ENCODE measurements at places on chromosomes 12 and 14.

DNA sequence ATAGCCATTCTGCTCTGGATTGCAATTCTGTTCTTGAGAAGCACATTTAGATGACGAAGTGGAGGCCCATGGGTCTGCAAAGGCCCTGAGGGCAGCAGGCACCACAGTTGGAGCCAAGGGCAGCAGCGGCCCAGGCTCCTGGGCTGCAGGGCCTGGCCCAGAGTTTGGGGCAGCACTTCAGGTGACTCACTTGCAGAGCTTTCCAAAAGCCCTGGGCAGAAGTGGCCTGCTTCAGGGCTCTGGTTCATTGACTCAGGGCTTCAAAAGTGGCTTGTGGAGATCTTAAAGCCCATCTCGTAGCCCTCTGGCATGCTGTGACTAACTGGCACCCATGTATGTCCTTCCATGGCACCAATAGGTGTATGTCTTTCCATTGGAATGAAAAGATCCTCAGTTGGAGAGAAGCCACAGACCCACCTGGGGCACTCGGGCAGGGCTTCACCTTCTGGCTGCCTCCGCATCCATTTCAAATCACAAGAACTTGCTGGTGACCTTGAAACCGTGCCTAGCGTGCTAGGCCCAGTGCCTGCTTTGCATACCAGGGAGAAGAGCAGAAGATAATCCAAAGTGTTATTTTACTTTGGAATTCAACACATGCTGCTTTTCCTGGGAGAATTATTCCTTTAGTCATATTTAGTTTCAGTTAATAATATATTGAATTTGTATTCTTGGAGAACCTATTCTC, 106.7 kb downstream of the PRMT8 start:
- no peak for DNase-seq

- no peak for DNase-seq
Measured at GRCh38 chr12:30155001-30155730, 371.4 kb upstream of the TMTC1 start.

GRCh38 chr14:73208390-73208789, 28.9 kb upstream of the PAPLN start:
- no peak for DNase-seq

DNA sequence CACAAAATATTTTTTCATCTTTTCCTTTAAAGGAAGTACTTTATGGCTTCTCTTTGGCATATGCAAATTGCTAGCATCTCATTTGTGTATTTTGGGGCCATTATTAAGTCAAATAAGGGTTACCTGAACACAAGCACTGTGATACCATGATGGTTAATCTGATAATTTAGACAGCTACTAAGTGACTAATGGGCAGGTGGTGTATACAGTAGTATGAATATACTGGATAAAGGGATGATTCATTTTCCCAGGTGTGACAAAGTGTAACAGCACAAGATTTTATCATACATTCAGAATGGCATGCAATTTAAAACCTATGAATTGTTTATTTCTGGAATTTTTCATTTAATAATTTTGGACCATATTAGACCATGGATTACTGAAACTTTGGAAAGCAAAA, 27.2 kb upstream of the ANO4 start:
- no peak for DNase-seq

GRCh38 chr14:32055175-32055574, 21.9 kb upstream of the ARHGAP5 start:
- no peak for DNase-seq

GRCh38 chr12:96846293-96846692, 60.8 kb upstream of the NEDD1 start:
- no peak for DNase-seq

- DNase-seq = peak; percentile 92
Measured at GRCh38 chr14:36660736-36661505, 739 bp upstream of the PAX9 start.

- no peak for DNase-seq
Measured at GRCh38 chr12:57816001-57816854, 2.3 kb downstream of the AVIL start.

GRCh38 chr12:58819345-58819744, 101.0 kb downstream of the LRIG3 start:
- DNase-seq = no peak

GRCh38 chr12:15005064-15005463, 32.2 kb downstream of the PDE6H start:
- no peak for DNase-seq

GRCh38 chr12:3381059-3382047, 109.7 kb upstream of the PRMT8 start:
- DNase-seq = no peak

DNA sequence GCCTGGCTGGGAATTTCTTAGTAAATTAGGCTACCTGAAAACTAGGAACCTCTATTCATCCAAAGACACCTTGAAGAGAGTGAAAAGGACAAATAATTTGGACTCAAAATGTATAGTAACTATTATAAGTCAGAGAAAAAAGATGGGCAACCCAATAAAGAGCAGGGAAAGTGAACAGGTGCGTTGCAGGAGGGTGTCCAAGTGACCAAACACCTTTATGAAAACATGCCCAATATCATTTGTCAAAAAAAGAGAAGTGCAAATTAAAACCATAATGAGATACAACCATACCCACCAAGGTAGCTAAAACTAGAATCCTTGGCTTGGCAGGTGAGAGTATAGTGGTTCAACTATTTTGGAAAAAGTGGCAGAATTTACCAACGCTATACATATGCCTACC, 24.9 kb upstream of the PLD4 start:
- DNase-seq = no peak

DNA sequence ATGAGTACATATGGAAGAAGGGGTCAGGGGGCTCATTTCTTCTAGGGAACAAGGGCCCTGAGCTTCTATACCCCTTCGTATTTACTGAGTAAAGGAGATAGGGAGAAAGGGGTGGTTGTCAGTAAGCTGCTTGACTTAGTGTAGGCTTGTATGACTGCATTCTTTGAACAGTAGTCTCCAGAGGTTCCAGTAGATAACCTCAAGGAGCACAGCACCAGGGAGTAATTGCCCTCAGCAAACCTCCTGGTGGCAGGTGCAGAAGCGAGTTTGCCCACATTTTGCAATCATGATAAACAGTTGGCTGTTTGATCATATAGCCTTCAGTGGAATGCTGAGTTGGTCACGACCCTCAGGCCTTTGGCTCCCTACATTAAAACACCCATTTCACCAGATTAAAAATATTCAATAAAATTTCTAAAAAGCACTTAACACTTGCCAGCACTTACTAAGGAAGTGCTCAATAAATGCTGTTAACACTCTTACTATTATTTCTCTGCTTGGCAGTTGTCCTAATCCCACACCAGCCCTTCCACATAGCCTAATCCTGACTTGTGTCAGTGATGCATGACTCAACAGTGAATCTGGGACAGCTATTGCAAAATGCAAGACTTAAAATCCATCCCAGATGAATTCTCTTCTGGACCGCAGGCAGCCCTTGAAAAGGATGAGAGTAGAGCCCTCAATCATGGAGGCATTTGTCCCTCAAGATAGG, 3.7 kb upstream of the DHRS4L2 start:
- DNase-seq = no peak

- DNase-seq = no peak
Measured at GRCh38 chr12:98121963-98122362, 393.4 kb upstream of the TMPO start.

- no peak for DNase-seq
Measured at GRCh38 chr12:38904537-38905479, 583 bp downstream of the CPNE8 start.

DNA sequence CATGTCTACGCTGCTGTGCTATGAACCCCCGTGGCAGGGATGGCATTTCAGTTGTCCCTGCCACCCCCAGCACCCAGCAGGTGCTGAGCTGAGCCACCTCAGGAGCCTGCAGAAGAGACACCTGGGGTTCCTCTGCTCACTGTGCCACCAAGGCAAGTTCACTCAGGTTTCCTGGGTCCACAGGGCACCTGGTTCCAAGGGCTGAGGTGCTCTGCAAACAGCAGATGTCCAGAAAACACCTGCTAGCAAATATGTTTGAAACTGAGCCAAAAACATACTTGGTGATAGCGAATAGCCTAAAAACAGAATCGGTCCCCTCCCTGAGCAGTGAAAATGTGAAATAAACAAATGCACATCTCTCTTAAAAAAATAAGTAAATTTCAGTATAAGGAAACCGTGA, 35.6 kb upstream of the GPR68 start:
- no peak for DNase-seq

DNA sequence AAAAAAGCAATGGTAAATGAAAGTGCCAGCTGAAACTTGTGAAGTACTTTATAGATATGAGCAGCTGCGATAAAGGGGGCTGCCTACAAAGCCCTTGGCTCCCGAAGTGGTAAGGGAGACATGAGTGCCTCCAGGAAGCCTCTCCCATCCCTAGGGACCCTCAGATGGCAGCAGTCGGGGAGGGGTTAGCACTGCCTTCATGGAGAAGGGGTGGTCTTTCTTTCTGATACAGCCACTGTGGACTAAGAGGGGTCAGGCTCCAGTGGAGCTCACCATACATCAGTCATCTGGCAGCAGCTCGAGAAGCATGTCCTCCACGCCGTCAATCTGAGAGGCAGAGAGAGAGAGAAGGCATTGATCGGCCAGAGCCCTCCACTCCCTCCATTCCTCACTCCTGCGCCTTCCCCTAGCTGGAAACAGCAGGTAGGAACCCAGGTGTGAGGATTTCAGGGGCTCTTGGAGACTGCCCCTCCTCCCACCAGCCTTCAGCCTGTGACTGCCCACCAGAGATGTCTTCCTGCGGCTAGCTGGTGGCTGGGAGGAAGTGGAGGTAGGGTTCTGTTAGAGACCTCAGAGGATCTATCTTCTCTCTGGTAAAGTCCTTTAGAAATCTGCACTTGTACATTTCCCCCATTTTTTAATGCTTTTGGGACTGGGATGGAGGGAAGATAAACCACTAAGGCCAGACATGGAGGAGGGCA, 2.3 kb downstream of the TCL1A start:
- no peak for DNase-seq

- DNase-seq = no peak
Measured at GRCh38 chr12:89481213-89481914, 43.2 kb downstream of the GALNT4 start.

GRCh38 chr14:89332031-89332430, 85.0 kb downstream of the FOXN3 start:
- DNase-seq = no peak

- DNase-seq = no peak
Measured at GRCh38 chr14:67764496-67764895, 51.9 kb downstream of the ZFYVE26 start.

DNA sequence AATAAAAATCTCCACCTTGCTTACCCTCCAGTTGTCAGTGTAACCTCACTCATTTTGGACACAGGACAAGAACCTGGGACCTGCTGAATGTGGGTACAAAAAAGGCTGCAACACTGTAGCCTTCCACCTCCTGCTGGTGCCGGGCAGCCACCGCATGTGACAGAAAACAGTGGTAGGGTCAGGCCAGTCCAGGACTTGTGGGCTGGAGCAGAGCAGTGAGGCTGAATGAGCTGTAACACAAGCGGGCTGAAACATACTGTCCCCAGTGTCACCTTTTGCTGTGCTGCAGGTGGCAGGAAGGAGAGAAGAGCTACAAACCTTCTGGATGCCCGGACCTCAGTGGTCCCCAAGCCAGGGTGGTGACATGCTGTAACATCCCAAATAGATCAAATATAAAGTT, 465.4 kb upstream of the FOXG1 start:
- DNase-seq = no peak

- peak; percentile 58 for DNase-seq
Measured at GRCh38 chr14:88323086-88323522, at the start of gene KCNK10. KCNK10 (minus strand) TSS chr14:88323269; CDS start chr14:88322798, 471 bp downstream.

DNA sequence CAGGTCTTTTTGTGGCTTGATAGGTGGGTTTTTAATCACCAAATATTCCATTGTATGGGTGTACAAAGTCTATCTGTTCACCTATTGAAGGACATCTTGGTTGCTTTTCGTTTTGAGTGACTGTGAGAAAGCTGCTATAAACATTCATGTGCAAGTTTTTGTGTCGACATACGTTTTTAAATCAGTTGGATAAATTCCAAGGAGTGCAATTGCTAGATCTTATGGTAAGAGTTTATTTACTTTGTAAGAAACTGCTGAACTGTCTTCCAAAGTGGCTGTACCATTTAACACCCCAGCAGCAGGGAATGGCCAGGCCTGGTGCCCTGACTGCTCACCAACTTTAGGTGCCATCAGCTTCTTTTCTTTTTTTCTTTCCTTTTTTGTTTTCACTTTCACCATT, 45.5 kb upstream of the C14orf180 start:
- no peak for DNase-seq

DNA sequence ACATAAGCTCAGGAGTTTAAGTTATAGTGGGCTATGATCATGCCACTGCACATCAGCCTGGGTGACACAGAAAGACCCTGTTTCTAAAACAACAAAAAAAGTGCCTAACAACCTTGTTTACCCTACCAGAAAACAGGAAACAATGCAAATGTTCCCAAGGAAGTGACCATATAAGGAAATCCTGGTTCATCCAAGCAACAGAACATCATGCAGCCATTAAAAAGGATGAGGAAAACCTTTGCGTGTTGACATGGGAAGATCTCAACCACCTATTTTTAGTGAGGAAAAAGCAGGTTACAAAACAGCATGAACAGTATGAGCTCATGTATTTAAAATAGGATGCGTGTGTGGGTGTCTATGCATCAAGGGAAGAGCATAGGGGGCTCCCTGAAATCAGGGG, 13.7 kb downstream of the HRK start:
- no peak for DNase-seq

DNA sequence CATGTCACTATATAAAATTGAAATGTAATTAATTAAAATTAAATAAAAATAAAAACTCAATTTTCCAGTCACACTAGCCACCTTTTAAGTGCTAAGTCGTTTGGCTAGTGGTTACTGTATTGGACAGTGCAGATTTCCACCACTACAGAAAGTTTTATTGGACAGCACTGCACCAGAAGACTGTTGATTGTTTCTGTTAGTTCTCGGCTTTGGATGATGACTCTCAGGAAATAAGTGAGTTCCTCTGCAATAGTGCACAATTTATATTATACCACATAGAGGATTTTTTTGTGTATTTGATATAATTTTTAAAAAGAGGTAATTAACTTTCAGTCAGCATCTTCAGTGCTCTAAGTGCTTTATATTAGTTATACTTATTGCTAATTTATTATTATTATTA, 52.7 kb downstream of the FAR2 start:
- no peak for DNase-seq

GRCh38 chr12:110555577-110556406, 27.3 kb downstream of the PPTC7 start:
- no peak for DNase-seq

DNA sequence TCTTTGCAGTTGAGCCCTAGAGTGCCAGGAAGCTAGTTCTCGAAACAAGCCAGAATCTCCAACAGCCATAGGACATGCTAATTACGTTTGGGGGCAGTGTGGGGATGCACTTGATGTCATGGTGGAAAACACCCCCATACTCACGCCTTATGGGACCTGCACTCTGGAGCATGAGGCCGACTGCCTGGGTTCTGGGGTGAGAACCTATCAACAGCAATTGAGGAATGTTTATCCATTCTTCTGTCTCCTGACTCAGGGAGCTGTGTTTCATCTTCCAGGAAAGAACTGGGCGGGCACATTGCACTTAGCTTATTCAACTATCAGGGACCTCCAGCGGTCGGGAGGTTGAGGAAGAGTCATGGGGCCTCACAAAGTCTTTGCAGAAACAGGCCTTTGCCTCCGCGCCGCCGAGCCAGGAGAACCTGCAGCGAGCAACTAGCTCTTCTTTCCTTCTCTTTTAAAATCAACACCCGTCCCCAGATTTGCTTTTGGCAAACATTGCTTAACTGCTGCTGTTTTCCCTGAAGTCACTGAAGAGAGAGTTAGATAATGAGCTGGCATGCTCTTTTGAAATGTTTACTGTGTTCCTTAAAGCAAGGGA, 226.1 kb upstream of the DIO3 start:
- no peak for DNase-seq

- DNase-seq = no peak
Measured at GRCh38 chr12:119479121-119479561, 114.4 kb upstream of the TMEM233 start.

- DNase-seq = no peak
Measured at GRCh38 chr12:46917821-46918220, 92.0 kb upstream of the SLC38A4 start.

Measured in NCI-H187 (cell line).